ENCODE measurements at places on chromosomes 4 and X.

DNA sequence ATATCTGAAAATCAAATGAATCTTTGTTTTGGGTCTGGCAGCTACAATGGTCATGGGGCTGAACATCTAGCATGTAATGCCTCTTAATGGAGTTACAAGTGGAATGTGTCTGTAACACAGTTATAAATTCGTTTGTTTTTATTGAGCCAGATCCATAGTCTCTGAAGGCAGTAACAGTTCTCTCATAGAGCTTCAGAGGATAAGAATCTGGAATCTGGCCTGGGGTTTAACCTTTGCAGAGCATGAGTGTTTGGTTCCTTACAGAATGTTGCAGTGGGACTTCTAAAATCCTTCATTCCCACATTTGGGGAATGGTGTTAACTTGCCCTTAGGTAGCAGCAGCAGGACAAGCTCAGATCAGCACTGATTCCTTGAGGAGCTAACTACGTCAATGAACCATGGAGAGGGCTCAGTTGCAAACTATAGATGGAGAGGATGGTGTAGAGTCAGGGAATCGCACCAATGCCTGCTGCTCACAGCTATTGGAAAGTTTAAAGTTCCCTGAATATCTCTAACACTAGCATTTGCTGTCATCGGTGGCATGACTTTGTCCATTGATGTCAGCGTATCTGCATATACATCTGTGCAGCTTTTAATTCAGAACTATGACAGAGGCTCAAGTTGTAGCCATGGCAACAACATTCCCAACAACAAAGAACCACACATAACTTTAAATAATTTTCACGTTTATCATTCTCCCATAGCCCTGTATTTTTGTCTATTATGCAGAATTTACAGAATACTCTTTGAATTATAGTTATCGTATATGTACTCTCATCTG, 72.2 kb downstream of the RASGEF1B start:
- no peak for DNase-seq

DNA sequence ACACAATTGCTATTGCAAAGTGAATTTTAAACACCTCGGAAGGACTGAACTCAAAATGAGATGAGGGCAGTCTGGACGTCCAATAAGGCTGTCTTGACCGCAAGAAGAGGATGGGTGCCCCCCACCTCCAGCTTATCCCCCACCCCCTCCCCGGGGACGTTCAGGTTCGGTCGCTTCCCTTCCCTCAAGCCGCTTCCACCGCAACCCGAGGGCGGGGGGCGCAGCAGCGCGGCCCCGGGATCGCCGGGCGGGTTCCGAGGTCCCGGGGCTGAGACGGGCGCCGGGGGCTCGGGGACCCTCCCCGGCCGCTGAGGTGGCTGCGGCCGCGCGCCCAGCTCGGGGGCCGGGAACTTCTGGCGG, 480 bp downstream of the USP46 start:
- DNase-seq, result no peak

- no peak for DNase-seq
Observed at GRCh38 chr4:47882228-47882627, 32.2 kb downstream of the NFXL1 start.

DNA sequence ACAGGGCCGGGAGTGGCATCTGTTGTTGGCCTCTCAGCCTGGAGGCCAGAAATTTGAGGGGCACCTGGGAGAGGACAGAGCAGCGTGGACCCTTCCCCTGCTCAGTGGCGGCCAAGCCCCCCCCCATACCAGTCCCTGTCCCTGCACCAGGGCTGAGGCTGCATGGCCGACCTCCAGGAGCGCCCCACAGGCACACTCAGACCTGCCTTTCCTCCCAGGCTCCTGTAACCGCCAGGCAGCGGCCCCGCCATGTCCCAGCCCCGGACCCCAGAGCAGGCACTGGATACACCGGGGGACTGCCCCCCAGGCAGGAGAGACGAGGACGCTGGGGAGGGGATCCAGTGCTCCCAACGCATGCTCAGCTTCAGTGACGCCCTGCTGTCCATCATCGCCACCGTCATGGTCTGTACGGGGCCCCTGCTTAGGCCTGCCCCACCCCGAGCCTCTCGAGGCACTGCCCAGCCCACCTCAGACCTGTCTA, 15.3 kb downstream of the TMEM175 start:
- DNase-seq, result no peak

DNA sequence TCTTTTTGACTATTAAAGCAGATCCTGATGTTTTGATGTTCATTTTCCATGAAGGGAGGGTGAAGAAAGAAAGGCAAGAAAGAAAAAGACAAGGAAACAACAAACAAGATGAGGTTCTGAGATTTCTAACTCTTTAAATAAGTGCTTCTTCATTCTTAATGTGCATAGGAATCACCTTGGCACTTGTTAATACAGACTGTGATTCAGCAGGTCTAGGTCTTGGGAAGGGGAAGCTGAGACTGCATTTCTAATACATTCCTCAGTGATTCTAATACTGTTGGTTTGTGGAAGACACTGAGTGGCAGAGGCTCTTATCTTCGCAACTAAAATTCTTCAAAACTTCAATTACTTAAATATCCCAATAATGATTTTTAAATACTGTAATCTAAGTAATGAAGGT, 95.2 kb upstream of the NAP1L5 start:
- no peak for DNase-seq

- no peak for DNase-seq
Observed at GRCh38 chr4:99615170-99615820, 40.7 kb downstream of the MTTP start.

DNA sequence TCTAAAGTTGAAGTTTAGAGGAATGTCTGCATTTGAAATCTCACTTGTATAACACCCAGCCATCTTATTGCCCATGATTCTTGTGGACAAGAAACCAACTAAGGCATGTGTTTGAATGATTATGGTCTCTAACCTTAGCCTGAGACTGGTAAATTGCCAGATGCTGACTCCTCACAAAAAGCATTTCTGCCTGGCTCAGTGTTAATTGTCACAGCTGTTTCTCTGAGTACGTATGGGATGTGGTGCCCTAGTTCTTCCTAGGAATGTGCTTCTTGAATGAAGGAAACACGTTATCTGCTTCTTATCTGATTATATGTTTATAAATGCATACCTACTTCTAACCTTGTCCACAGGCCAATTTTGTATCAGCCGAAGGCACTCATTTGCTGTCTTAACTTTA, 63.1 kb upstream of the NDP start:
- DNase-seq, result no peak

GRCh38 chr4:188012426-188012945, 16.9 kb downstream of the ZFP42 start:
- DNase-seq, result no peak

DNA sequence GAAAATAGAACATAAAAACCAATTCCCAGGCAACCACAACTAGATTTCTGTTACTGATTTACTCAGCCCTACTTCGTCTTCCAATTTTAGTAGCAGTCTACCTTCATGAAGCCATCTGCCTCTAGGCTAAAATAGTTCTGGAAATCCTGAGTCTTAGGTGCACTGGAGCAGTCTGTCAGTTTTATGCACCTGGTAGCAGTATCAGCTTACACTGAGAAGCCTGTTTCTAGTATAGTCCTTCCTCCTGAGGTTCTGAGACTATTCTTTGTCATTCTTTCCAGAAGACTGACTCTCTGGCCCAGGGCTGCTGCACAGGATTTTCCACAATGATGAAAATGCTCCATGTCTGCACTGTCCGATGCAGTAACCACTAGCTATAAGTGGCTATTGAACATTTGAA, 16.9 kb upstream of the HPRT1 start:
- no peak for DNase-seq

GRCh38 chr4:128837679-128838078, 28.2 kb downstream of the JADE1 start:
- no peak for DNase-seq

DNA sequence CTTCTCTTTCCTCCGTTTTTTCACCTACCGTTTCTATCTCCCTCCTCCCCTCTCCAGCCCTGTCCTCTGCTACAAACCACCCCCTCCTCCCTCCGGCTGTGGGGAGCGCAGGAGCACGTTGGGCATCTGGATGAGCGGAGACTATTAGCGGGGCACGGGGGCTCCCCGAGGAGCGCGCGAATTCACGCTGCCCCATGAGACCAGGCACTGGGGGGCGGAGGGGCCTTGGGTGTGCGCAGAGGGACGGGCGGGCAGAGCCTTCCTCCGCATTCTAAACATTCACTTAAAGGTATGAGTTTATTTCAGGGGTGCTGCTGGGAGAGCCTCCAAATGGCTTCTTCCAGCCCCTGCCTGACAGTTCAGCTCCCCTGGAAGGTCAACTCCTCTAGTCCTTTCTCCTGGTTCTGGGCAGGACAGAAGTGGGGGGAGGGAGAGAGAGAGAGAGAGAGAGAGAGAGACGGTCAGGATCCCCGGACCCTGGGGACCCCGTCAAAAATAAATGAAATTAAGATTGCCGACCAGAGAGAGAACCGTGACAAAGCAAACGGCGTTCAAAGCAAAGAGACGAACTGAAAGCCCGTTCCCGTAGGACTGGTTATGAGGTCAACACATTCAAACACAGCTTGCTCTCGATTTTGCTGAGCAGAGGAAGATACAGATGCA, 5.0 kb downstream of the SHOX start:
- no peak for DNase-seq

DNA sequence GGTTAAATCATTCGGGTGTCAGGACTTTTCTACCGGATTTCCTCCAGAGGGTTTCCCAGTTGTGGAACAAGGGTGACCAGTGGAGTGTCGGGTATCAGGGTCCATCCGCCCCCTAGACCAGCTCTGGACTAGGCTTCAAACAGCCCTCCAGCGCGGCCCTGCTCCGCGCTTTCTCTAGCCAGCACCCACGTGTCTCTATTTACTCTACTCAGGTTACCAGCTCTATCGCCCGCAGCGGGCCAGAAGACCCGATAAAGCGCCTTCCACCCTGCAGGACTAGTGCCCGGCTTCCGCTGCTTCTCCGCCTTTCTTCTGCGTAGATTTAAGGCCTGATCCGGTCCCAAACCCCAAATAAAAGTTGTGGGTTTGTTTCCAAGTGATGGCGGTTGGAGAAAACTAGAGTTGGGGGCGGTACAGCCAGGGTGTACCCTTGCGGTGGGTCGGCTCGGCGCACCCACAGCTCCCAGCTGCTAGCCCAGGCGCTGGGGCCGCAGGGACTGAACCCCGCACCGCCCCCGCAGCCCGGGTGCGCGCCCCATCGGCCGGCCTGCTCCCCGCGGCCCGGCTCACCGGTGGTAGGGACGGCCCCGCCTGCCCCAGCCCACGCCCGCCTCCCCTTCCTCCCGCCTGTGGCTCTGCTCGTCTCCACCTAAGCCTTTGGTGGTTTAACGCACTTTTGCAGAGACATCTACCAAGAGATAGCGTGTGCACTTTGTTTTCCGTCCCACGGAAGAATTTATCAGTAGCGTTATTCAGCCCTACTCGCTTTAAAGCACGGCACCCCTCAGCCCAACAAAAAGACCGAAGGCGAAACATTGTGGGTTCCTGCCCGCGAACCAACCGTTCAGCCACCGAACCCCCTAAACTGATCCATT, 2.1 kb downstream of the LEF1 start:
- DNase-seq, result peak; percentile 30

DNA sequence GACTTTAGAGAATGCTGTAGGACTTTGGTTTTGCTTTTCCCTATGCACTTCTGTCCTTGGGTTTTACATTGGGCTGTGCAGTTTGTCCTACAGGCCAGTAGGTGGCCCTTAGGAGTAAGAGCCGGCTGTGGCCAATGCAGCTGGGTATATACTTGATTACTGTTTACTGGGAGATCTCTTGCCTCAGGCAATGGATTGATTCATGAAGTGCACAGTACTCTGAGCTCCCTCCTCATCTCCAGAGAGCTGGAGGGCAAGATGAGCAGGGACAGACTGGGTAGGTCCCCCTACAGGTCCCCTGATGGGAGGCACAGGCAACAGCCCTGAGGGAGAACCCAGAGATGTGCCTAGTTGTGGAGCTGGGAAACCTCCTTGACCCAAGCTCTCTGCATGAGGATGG, 103.8 kb upstream of the QRFPR start:
- DNase-seq, result no peak

- DNase-seq, result no peak
Observed at GRCh38 chr4:122476126-122476525, 19.6 kb upstream of the IL2 start.

GRCh38 chr4:123346951-123347350, 49.6 kb upstream of the SPRY1 start:
- no peak for DNase-seq
